Sciatic nerve (tissue), 2 donors: ENCODE measurements at places on chromosomes 13 and 19. TPM values are rescaled to one million over a fixed set of nuclear protein-coding genes. Genes with fewer than 3 reads are reported as not detected.

CXCL17 gene
- total RNA-seq: 0.31 TPM

DAND5 gene
- total RNA-seq: not detected

GCDH gene
- total RNA-seq: 24.4 TPM

ZNF850 gene
- total RNA-seq: 4.5 TPM

DNA sequence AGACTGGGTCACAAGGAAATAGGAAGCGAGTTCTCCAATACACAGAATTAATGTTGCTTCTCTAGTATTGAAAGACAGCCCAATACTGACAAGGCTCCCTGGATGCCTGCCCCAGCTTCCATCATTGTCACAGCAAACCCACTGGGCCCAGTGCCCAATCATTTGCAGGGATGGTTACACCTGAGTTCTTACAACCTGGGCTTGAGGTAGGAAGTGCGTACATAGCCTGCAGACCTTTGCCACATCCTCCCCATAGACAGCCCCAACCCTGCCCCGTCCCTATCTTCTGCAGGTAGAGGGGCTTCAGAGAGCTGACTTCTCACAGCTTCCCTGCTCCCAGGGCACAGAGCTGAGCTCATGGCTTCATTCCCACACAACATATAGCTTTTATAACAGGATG is 108.1 kb upstream of the UBL3 start:
- no peak for DNase-seq

DNA sequence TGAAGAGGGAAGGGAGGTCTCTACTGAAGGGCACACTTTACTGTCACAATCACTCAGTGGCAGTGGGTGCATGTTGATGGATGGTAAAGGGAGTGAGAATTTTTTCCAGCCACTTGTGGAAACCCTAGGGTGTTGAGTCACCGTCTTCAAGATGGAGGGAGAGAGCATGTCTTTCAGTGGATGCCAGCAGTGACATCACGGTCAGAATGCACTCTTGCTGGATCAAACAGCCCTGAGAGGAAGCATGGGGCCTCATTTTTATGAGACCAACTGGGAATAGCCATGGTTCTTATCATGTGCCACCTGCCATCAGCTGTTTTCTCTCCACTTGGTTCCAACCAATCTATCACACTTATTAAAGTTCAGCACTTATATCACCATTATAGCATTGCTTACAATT is 182.5 kb downstream of the KCNRG start:
- DNase-seq: no peak
